Activated CD8-positive, alpha-beta memory T cell treated with anti-CD3 and anti-CD28 coated beads, Interleukin-2, amount 10 ng/mL, durations not matched to agents 7 days and 5 days (primary cell): ENCODE measurements at places on chromosomes 5 and 9. TPM values are rescaled to one million over a fixed set of nuclear protein-coding genes. Genes with fewer than 3 reads are reported as not detected.

PRR16 gene
- not detected for total RNA-seq

SPINK7 gene
- total RNA-seq: not detected

HAVCR2 gene
- 51.9 TPM for total RNA-seq

RNF183 gene
- total RNA-seq: not detected

ZNF454 gene
- total RNA-seq: not detected

TTC39B gene
- 34.3 TPM for total RNA-seq

C9orf153 gene
- not detected for total RNA-seq

ANKRD20A1 gene
- not detected for total RNA-seq

WASHC1 gene
- 23.9 TPM for total RNA-seq

NR5A1 gene
- total RNA-seq: not detected

DPH7 gene
- 45.1 TPM for total RNA-seq

NDOR1 gene
- 50.6 TPM for total RNA-seq

GABRB2 gene
- not detected for total RNA-seq

OR1J2 gene
- not detected for total RNA-seq

EFNA5 gene
- not detected for total RNA-seq

CDH6 gene
- total RNA-seq: not detected

CHMP5 gene
- total RNA-seq: 130 TPM

CA9 gene
- total RNA-seq: 0.85 TPM

PPP3R2 gene
- total RNA-seq: not detected

PRR7 gene
- 5.3 TPM for total RNA-seq
